ENCODE measurements at places on chromosomes 11 and 22.

DNA sequence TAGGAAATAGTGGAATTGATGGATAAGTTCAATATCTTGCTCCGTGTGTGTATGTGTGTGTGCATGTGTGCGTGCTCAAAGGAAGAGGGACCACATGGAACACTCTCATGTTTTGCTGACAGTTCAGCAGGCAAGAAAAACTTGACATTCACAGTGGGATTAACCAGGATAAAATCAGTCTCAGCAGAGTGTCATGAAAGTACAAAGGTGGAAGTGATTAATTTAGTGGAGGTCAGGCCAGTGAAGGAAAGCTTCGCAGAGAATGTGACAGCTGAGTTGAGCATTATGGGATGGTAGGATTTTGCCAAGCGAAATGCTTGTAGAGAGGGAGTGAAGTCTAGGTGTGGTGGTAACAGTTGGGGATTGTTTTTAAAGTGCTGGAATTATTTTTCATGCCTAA lies 15.7 kb upstream of the FBXO3 start:
- no peak for DNase-seq

GRCh38 chr11:112437096-112437495 lies 176.4 kb upstream of the PLET1 start:
- no peak for DNase-seq

GRCh38 chr11:46331282-46331984 lies 15.8 kb upstream of the DGKZ start:
- no peak for DNase-seq

DNA sequence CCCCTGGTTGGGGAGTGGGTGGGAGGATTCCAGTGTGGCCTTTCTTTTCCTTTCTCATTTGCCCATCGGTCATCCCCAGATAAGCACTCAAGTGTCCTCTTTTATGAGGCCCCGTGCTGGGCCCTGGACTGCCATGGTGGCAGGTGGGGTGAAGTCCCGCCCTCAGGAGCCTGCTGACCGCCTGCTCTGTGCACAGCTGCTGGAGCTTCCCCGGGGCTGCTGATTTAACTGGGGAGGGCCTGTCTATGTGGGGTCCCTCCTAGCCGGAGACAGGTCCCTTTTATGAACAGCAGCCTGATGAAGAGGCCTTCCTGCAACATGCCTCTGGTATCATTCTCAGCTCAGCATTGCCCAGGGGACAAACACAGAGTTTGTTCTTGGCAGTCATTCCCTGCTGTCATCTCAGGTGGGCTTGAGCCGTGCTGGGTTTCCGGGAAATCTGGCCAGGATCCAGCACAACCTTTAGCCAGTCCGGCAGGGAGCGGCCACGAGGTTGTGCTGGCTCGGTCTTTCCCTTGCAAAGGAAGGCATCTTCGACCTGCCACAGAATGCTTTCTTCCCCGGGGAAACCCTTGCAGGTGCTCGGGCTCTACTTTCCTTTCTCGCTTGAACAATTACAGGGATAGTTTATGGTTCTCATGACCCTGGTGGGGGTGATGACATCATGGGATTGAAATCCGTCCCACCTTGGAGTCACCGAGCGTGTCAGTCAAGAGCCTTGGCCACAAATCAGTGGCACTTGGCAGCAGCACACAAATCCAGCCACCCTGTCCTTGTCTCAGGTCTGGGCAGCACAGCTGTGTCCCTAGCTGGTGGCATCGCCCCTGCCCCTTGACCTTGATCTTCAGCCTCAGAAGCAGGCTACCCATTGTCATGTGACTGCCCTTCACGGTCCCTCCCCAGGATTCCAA lies 20.1 kb downstream of the ST14 start:
- no peak for DNase-seq

- no peak for DNase-seq
These were observed 114.1 kb downstream of the LARGE1 start for GRCh38 chr22:33806191-33806590.

GRCh38 chr11:46249103-46249937 lies 28.1 kb upstream of the CREB3L1 start:
- no peak for DNase-seq

- DNase-seq, result no peak
These were observed 75.0 kb upstream of the OR4B1 start for GRCh38 chr11:48141475-48142122.

GRCh38 chr22:48490500-48491411 lies 1336.9 kb downstream of the BRD1 start:
- no peak for DNase-seq
